ENCODE measurements at places on chromosomes 6 and 20.

- H3K36me3 ChIP-seq = no peaks in the 10 kb centered on the region
- no peaks in the 10 kb centered on the region for H3K27me3 ChIP-seq
- no peak overlapping the region for H3K4me3 ChIP-seq
These were observed 46.4 kb upstream of the SMOC2 start for GRCh38 chr6:168394606-168395005.

- H3K27me3 ChIP-seq = no peaks in the 10 kb centered on the region
- DNase-seq = no peak
- no peak overlapping the region for H3K4me3 ChIP-seq
These were observed 162.6 kb downstream of the CARMIL1 start for GRCh38 chr6:25441663-25442270.

GRCh38 chr20:58168843-58169242 lies 59.6 kb downstream of the ANKRD60 start:
- no peak overlapping the region for H3K27ac ChIP-seq
- no peak for DNase-seq
- H3K36me3 ChIP-seq = no peaks in the 10 kb centered on the region

GRCh38 chr6:153778216-153778615 lies 260.8 kb upstream of the OPRM1 start:
- H3K27me3 ChIP-seq = no peaks in the 10 kb centered on the region
- DNase-seq = no peak
- no peak overlapping the region for H3K4me3 ChIP-seq
- no peaks in the 10 kb centered on the region for H3K36me3 ChIP-seq

DNA sequence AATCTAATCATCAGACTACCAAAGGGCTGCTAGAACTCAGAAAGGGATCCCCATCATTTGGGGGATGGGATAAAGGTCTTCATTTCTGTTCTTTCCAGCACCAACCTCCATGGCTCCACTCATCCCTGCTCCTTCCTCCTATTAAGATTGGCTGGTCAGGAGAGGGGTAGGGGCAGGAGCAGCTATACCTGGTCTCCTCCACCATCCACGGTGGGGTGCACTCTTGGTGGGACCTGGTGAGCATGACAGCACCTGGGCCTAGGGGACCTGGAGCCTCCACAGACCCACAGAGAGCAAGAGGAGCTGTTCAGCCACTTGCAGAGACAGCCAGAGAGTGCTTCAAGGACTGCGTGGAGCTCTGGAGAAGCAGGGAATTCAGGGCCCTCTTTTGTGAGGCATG lies 6.1 kb upstream of the ULBP2 start:
- H3K4me1 ChIP-seq = no peaks in the 10 kb centered on the region
- no peak overlapping the region for H3K4me3 ChIP-seq
- DNase-seq = no peak
- no peaks in the 10 kb centered on the region for H3K36me3 ChIP-seq
- H3K27ac ChIP-seq = no peak overlapping the region
- no peaks in the 10 kb centered on the region for H3K27me3 ChIP-seq

DNA sequence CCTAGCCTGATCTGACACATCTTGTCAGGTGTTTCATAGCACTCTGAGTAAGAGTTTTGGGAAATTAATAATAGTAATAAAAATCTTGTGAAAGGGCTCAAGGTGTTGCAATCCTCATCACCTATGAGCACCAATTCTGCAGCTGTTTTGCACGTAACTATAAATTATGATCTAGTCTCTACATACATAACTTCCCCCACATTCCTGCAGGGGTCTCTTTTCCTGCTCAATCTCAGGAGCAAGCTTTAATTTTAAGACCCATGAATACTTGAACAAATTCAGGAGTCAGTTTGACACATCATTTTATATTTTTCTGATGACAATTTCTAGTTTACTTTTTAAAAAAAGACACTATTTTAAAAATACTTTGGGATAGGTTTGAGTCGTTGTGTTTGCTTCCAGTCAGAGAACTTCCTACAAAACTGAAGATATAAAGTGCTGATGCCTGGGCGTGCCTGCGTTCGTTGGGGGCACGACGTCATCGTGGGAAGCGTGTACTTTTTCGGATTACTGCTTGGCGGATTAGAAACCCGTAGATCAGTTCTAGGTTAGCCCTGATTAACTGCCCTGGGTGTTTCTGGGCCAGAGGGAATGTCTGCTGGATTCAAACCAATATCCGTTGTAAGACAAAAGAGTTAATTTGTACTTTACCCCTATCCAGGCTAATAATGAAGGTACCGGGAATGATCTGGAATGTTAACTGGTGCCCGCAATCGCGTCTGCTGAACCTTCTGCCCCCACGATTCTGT lies 1.0 kb upstream of the E2F3 start:
- no peaks in the 10 kb centered on the region for H3K27me3 ChIP-seq
- peak overlapping the region; percentile 41 for H3K27ac ChIP-seq
- peaks cover 4% of the 10 kb centered on the region for H3K4me1 ChIP-seq
- H3K36me3 ChIP-seq = no peaks in the 10 kb centered on the region
- peak overlapping the region; percentile 59 for H3K4me3 ChIP-seq

DNA sequence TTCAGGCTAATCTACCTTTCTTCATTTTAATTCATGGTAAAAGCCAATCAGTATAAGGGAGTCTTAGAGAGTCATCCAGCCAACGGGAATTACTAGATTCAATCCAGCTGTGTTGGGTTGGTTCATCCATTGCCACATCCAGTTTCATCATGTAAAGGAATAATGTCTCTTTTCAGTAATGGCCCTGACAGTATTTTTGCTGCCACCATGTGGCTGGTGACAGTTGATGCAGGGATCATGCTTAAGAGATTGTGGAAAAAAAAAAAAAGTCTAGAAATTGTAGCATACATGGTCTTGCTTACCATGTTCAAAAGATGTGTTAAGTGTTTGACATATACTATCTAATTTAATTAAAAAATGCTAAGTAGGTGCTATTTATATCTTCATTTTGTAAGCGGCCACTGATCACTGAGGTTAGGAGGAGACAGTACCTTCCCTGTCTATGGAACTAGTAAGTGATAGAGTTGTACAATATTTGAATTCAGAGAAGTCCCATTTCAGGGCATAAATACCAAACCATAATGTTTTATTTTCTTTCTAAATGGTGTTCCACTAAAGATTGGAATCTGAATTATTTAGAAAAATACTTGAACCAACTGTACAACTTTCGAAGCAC lies 135.9 kb downstream of the KHDRBS2 start:
- H3K4me3 ChIP-seq = no peak overlapping the region
- H3K27me3 ChIP-seq = no peaks in the 10 kb centered on the region
- no peaks in the 10 kb centered on the region for H3K4me1 ChIP-seq
- DNase-seq = no peak
- no peak overlapping the region for H3K27ac ChIP-seq

DNA sequence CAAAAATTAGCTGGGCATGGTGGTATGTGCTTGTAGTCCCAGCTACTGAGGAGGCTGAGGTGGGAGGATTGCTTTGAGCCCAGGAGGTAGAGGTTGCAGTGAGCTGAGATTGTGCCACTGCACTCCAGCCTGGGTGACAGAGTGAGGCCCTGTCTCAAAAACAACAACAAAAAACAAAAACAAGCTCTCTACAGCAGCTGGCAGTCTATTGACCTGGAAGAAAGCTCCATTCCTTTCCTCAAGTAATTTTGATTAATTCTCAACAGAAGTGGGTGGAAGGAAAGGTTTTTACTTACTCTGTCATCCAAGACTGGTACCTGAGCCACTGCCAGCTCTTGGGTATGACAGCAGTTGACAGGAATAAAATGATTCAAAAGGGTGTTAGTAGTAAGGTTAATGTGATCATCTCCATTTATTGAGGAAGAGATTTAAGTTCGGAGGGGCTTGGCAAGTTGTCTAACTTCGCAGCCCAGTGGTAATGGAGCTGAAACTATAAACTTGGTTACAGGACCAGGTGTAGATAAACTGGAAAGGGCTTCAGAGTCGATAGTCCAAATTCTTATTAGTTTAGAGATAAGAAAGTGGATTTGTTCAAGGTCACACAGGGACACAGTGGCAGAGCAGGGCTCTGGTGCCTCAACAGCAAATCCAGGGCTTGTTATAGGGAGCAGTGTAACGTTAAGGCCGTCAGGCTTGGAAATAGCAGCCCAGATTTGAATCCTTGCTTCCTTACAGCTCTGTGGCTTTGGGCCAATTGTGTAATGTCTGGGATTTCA lies 14.8 kb downstream of the SRSF3 start:
- peak; percentile 23 for DNase-seq
- H3K4me3 ChIP-seq = no peak overlapping the region
- H3K27me3 ChIP-seq = no peaks in the 10 kb centered on the region
- no peak overlapping the region for H3K27ac ChIP-seq

- no peaks in the 10 kb centered on the region for H3K27me3 ChIP-seq
- H3K36me3 ChIP-seq = no peaks in the 10 kb centered on the region
- H3K4me1 ChIP-seq = no peaks in the 10 kb centered on the region
- no peak for DNase-seq
- H3K27ac ChIP-seq = no peak overlapping the region
These were observed 262.2 kb downstream of the TAF4 start for GRCh38 chr20:61803416-61803914.

DNA sequence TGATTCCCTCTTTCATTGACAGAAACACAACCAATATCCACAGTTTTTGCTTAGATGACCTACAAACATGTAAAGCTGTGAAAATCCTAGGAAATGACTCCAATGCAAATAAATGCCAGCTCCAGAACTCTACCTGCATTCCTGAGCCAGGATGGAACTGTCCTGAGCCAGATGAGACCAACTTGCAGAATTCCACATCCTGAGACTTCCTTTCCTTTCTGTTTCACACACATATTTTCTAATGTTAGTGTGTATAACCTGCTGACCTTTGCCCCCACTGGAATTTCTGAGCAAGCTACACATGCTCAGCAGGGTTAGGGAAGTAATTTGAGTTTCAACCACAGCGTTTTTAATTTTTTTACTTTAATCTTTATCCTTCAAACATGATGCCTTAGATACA lies 69.6 kb upstream of the ADGRF1 start:
- H3K27ac ChIP-seq = no peak overlapping the region
- no peak for DNase-seq
- H3K4me1 ChIP-seq = no peaks in the 10 kb centered on the region
- H3K27me3 ChIP-seq = no peaks in the 10 kb centered on the region
- no peak overlapping the region for H3K4me3 ChIP-seq

- no peaks in the 10 kb centered on the region for H3K4me1 ChIP-seq
- DNase-seq = no peak
- no peaks in the 10 kb centered on the region for H3K36me3 ChIP-seq
- no peak overlapping the region for H3K4me3 ChIP-seq
- no peaks in the 10 kb centered on the region for H3K27me3 ChIP-seq
- H3K27ac ChIP-seq = no peak overlapping the region
These were observed 237.5 kb downstream of the CD83 start for GRCh38 chr6:14354919-14355572.

GRCh38 chr6:22326500-22326899 lies 29.7 kb upstream of the PRL start:
- H3K4me3 ChIP-seq = no peak overlapping the region
- no peaks in the 10 kb centered on the region for H3K36me3 ChIP-seq
- no peak for DNase-seq
- H3K4me1 ChIP-seq = no peaks in the 10 kb centered on the region
- no peaks in the 10 kb centered on the region for H3K27me3 ChIP-seq

- H3K4me1 ChIP-seq = peaks cover 21% of the 10 kb centered on the region
- H3K27me3 ChIP-seq = no peaks in the 10 kb centered on the region
- peak overlapping the region; percentile 31 for H3K27ac ChIP-seq
- H3K36me3 ChIP-seq = peaks cover 4% of the 10 kb centered on the region
- H3K4me3 ChIP-seq = no peak overlapping the region
These were observed 10.4 kb downstream of the MRPL14 start for GRCh38 chr6:44116641-44117382.

DNA sequence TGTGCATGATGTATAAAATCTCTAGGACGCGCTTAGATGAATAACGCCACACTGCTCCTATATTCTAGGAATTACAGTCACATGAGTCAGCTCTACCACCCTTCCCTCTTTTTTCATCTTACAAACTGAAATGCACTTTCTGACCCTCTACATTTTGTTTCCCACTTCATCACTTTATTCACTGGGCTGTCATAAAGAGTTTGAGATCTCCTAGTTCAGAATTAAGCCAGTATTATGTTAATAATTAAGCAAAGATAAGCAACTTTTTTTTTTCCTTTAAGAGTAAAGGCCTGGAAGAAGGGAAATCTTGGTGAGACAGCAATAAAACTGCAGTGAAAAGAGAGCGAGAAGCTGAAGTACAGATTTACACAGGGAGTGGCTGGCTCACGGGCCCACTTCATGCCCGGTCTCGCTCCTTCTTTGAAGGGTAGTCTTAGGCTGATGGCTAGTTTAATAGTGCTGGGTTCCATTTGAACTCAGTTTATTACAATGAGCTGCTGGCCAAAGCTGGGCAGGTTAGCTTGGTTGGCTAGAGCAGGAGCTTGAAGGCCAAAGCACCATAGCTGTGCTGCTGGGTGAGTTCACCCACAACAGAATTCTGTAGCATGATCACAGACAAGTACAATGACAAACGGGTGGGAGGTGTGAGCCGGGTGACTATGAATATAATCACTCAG lies 110.6 kb downstream of the MAP7 start:
- no peak overlapping the region for H3K4me3 ChIP-seq
- no peak overlapping the region for H3K27ac ChIP-seq
- peaks cover 33% of the 10 kb centered on the region for H3K4me1 ChIP-seq
- no peaks in the 10 kb centered on the region for H3K27me3 ChIP-seq
- H3K36me3 ChIP-seq = no peaks in the 10 kb centered on the region
- no peak for DNase-seq

DNA sequence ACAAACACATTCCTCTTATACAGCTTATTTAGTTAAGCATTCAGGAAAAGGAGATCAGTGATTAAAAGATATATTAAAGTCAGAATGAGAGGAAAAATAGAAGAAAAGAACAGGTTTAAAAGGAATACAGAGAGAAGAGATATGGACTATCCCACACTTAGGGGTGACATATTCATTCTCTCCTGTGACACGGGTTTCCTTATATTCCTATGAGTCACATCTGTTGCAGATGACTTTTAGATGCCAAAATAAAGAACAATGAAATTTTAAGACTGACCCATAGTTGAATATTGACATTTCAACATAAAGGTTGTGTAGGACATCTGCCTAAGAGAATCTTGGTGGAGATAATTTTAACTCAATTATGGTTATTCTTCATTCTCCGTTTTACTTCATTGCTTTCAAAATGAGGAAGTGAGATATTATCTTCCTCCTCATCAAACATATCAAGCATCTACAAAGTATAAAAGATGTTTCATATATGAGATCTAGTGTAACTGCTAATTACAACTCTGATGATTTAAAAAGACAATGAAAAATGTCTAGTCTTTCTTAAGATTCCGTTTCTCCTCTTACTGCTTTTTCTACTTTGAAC lies 1336.7 kb upstream of the CITED2 start:
- no peaks in the 10 kb centered on the region for H3K27me3 ChIP-seq
- no peaks in the 10 kb centered on the region for H3K36me3 ChIP-seq
- H3K27ac ChIP-seq = no peak overlapping the region
- no peaks in the 10 kb centered on the region for H3K4me1 ChIP-seq
- no peak overlapping the region for H3K4me3 ChIP-seq
